ENCODE measurements at places on chromosomes 13 and 19. TPM values are rescaled to one million over a fixed set of nuclear protein-coding genes. Genes with fewer than 3 reads are reported as not detected.

Gene MAB21L1
- not detected for total RNA-seq

Gene SOX21
- total RNA-seq = not detected

Gene DOCK6
- total RNA-seq = 2.3 TPM

Gene AMH
- total RNA-seq = 5.9 TPM

DNA sequence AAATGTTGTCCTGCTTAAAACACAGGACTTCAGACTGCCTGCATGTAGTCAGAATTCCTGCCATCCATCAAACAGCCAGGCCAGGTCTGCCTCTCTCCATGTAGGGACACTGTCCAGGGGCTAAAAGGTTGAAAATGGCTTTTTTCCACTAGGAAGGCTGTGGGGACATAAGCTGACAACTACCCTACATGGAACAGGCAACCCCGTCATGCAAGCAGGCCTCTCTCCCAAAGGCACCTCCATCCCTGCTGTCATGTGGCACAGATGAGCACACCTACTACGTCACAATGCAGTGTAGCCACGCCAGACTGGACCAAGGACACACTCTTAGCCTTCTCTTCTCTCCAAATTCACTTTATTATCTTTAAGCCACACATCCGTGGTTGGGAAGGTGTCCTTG is 40.8 kb downstream of the LATS2 start:
- H3K27ac ChIP-seq = no peak overlapping the region
- H3K27me3 ChIP-seq = no peaks in the 10 kb centered on the region
- no peak for DNase-seq
- H3K4me3 ChIP-seq = no peak overlapping the region

- no peak for DNase-seq
- no peak overlapping the region for H3K27ac ChIP-seq
- H3K4me1 ChIP-seq = no peaks in the 10 kb centered on the region
- H3K27me3 ChIP-seq = no peaks in the 10 kb centered on the region
Observed at GRCh38 chr13:71339005-71339404, 528.0 kb downstream of the DACH1 start.

GRCh38 chr19:45650722-45651121 is 11.5 kb upstream of the EML2 start:
- no peak for DNase-seq
- H3K4me3 ChIP-seq = no peak overlapping the region
- H3K27ac ChIP-seq = no peak overlapping the region
- no peaks in the 10 kb centered on the region for H3K27me3 ChIP-seq
- peaks cover 7% of the 10 kb centered on the region for H3K4me1 ChIP-seq
- no peaks in the 10 kb centered on the region for H3K36me3 ChIP-seq

GRCh38 chr13:23323946-23324709 is 109.4 kb downstream of the SACS start:
- no peak overlapping the region for H3K27ac ChIP-seq
- no peaks in the 10 kb centered on the region for H3K27me3 ChIP-seq
- H3K4me3 ChIP-seq = no peak overlapping the region
- no peak for DNase-seq

DNA sequence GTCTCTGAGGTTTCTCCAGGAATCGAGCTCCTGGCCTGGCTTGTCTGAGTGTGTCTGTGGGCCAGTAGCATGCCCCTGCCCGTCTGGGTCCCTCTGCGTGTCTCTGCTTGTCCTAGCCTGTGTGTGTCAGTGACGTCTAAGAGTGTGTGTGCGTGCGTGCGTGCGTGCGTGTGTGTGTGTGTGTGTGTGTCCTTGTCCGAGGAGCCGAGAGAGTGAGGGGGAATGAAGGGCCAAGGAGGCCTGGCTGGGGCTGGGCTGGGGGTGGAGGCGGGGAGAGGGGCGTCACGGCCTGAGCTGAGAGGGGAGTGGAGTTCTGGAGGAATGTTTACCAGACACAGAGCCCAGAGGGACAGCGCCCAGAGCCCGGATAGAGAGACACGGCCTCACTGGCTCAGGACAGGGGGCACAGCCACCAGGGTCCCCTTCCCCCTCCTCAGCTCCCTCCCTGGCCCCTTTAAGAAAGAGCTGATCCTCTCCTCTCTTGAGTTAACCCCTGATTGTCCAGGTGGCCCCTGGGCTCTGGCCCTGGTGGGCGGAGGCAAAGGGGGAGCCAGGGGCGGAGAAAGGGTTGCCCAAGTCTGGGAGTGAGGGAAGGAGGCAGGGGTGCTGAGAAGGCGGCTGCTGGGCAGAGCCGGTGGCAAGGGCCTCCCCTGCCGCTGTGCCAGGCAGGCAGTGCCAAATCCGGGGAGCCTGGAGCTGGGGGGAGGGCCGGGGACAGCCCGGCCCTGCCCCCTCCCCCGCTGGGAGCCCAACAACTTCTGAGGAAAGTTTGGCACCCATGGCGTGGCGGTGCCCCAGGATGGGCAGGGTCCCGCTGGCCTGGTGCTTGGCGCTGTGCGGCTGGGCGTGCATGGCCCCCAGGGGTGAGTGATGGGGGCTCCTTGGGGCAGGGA is at the start of gene AXL:
Gene AXL (plus strand): TSS at position 609 of the 893 bp plus-strand sequence. CDS start 170 bp downstream, at position 779.
- H3K27me3 ChIP-seq = peaks cover 10% of the 10 kb centered on the region
- DNase-seq = no peak
- no peaks in the 10 kb centered on the region for H3K4me1 ChIP-seq
- no peak within 1 kb of the TSS for H3K27ac ChIP-seq

- H3K36me3 ChIP-seq = no peaks in the 10 kb centered on the region
- H3K27ac ChIP-seq = peak overlapping the region; percentile 22
- no peak overlapping the region for H3K4me3 ChIP-seq
- H3K27me3 ChIP-seq = no peaks in the 10 kb centered on the region
- no peak for DNase-seq
Observed at GRCh38 chr19:16363133-16363851, 38.7 kb downstream of the KLF2 start.

DNA sequence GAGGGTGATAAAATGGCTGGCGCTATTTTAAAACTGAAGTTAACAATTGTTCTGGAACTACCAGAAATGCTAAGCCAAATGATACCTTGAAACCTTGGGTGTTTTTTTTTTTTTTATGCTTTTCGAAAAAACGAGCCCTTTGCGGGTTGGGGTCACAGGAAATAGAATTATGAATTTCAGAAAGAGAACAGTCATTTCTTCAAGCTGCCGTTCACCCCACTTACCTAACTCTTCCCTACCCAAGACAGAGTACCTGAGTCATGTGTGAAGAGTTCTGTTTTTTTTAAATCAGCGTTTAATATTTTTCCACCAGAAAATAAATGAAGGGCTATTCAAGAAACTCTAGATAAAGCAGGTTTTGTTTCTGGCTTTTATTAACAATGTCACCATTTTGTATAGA is 35.3 kb downstream of the KLF2 start:
- peak overlapping the region; percentile 38 for H3K4me3 ChIP-seq
- H3K27me3 ChIP-seq = no peaks in the 10 kb centered on the region
- no peak overlapping the region for H3K27ac ChIP-seq
- no peaks in the 10 kb centered on the region for H3K36me3 ChIP-seq

- H3K4me3 ChIP-seq = no peak overlapping the region
- H3K27me3 ChIP-seq = no peaks in the 10 kb centered on the region
- H3K27ac ChIP-seq = no peak overlapping the region
- no peaks in the 10 kb centered on the region for H3K4me1 ChIP-seq
- no peak for DNase-seq
Observed at GRCh38 chr13:60020288-60020687, 143.4 kb downstream of the DIAPH3 start.

DNA sequence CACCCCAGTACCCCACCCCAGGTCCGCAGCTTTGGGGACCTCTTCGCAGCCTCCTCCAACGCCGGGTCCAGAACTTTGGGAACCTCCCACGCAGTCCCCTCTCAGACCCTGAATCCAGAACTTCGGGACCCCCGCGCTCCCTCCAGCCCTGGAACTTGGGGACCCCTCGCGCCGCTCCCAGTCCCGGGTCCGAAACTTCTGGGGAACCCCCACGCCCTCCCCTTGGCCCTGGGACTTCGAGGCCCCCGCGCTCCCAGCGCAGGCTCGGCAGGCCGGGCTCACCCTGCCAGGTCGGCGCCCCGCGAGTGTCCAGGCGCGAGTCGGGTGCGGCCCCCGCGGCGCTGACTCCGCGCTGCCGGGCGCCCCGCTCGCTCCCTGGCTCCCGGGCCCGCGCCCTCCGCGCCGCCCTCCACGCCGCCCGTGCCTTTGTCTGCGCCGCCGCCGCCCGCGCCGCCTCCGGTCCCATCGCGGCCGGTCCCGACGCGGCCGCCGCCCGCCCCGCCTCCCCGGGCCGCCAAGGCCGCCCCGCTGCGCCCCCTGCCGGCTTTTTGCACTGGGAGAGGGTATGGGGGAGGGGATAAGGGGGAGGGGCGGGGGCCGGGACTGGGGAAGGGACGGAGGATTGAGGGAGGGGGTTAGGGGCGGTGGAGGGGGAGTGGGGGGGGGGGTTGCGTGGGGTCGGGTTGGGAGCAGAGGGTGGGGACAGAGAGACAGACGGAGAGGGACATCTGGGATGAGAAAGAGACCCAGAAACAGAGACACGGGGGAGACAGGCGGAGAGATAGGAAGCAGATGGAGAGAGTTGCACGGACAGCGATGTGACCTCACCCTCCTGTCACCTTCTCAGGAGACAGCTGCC is at the start of gene HOMER3:
Gene HOMER3 (minus strand): TSS at position 449 of the 859 bp plus-strand sequence. CDS start 2,235 bp downstream, outside the sequence.
- peaks cover 5% of the 10 kb centered on the region for H3K27me3 ChIP-seq
- no peak within 1 kb of the TSS for H3K4me3 ChIP-seq
- H3K4me1 ChIP-seq = peaks cover 6% of the 10 kb centered on the region
- H3K36me3 ChIP-seq = no peaks in the 10 kb centered on the region
- H3K27ac ChIP-seq = no peak within 1 kb of the TSS

DNA sequence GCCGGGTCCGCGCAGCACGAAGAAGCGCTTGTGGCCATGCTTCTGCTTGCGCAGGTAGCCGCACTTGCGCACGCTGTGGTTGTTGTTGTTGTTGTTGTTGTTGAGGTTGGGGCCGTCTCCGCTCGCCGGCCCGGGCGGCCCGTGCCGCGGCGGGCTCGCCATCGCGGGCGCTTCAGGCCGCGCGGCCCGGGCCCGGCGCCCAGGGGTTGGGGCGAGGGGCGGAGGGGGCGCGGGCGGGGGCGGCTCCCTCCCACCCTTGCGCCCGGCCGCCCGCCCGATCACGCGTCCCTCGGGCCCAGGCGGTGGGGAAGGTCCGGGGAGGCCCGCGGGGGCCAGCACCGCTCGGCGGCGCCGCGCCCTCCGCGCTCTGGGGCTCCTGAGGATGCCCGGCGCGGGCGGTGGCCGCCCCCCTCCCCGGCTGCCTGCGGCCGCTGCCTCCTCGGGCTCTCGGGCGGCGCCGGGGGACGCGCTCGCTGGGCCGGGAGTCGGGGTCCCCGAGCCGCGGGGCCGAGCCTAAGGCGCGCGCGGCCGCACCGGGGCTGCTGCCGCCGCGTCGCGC is 412 bp downstream of the IRS2 start:
- no peaks in the 10 kb centered on the region for H3K27me3 ChIP-seq
- H3K36me3 ChIP-seq = no peaks in the 10 kb centered on the region
- no peak overlapping the region for H3K27ac ChIP-seq
- H3K4me3 ChIP-seq = no peak overlapping the region

Gene PSG3
- not detected for total RNA-seq

DNA sequence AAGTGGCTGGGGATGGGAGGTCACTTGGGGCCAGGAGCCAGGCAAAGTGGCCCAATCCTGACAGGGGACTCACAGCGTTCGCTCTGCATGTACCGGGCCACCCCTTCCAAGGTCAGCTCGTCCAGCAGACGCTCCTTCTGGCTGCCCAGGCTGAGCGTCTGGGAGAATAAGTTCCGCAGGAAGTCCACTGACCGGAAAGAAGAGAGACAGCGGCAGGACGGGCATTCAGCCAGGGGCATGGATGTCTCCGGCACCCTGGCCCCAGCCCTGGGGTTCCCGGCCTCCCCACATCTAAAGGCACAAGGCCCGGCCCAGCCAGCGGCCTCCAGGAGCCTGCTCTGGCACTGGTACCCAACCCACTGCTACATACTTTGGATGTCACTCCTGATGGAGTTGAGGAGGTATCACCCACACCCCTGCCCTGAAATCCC is 6.1 kb downstream of the SIRT2 start:
- H3K36me3 ChIP-seq = peaks cover 7% of the 10 kb centered on the region
- H3K4me3 ChIP-seq = no peak overlapping the region
- no peak overlapping the region for H3K27ac ChIP-seq
- no peaks in the 10 kb centered on the region for H3K27me3 ChIP-seq

Gene NKG7
- total RNA-seq = 866 TPM

GRCh38 chr19:39238209-39238608 is 6.6 kb downstream of the IFNL3 start:
- H3K4me3 ChIP-seq = peak overlapping the region; percentile 17
- no peaks in the 10 kb centered on the region for H3K36me3 ChIP-seq
- H3K27ac ChIP-seq = no peak overlapping the region
- peaks cover 17% of the 10 kb centered on the region for H3K4me1 ChIP-seq
- no peaks in the 10 kb centered on the region for H3K27me3 ChIP-seq
- no peak for DNase-seq

DNA sequence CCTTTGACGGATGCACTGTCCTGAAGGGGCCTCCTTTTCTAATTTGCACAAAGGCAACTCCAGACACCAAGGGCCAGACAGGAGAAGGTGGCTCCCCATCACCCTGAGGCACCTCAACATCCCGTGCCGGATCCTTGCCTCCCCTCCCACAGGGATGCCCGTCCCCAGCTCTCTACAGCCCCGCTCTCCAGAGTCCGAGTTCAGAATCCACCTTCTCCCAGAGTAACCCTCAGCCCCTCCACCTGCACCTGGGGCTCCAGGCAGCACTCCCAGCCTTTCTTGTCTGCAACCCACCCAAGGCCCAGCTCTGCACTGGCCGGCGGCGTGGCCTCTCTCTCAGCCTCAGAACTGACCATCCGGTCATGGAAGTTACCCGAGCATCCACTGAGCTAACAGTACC is 4.8 kb downstream of the NDUFB7 start:
- H3K27ac ChIP-seq = no peak overlapping the region
- no peak for DNase-seq
- no peak overlapping the region for H3K4me3 ChIP-seq
- H3K4me1 ChIP-seq = peaks cover 26% of the 10 kb centered on the region
- peaks cover 14% of the 10 kb centered on the region for H3K36me3 ChIP-seq
- no peaks in the 10 kb centered on the region for H3K27me3 ChIP-seq

GRCh38 chr13:73998631-73999030 is 135.6 kb downstream of the KLF12 start:
- no peak overlapping the region for H3K27ac ChIP-seq
- no peaks in the 10 kb centered on the region for H3K27me3 ChIP-seq

DNA sequence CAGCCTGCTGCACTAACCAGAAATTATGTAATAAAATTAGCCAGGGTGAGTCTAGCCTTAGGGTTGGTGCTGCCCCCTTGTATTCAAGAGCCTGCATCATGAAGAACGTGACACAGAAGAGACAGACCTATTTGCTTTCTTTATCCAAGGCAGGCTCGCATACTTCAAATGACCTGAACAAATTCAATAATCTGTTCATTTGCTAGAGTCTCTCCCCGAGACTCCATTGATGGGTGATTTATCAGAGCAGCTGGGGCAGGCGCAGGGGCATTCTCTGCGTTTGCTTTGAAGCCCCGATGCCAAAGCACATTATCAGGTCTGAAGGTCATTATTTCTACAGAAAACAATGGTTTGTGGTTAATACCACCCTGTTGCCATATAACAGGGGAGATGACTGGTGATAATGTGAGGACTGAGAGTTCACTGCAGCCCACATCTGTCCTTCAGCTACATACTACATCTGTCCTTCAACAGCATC is 520.3 kb downstream of the DIAPH3 start:
- H3K4me1 ChIP-seq = no peaks in the 10 kb centered on the region
- no peak overlapping the region for H3K4me3 ChIP-seq
- no peak for DNase-seq
- H3K27me3 ChIP-seq = no peaks in the 10 kb centered on the region
- H3K27ac ChIP-seq = no peak overlapping the region

GRCh38 chr13:19993024-19993423 is 34.5 kb downstream of the ZMYM2 start:
- no peaks in the 10 kb centered on the region for H3K27me3 ChIP-seq
- H3K4me1 ChIP-seq = peaks cover 10% of the 10 kb centered on the region
- DNase-seq = no peak
